ENCODE measurements at places on chromosomes 13 and 19. TPM values are rescaled to one million over a fixed set of nuclear protein-coding genes. Genes with fewer than 3 reads are reported as not detected.

GRCh38 chr13:30143666-30144400 is 163.5 kb downstream of the KATNAL1 start:
- DNase-seq = no peak
- peaks cover 74% of the 10 kb centered on the region for H3K4me1 ChIP-seq
- H3K4me3 ChIP-seq = no peak overlapping the region
- H3K27ac ChIP-seq = no peak overlapping the region
- H3K27me3 ChIP-seq = no peaks in the 10 kb centered on the region
- peaks cover 4% of the 10 kb centered on the region for H3K36me3 ChIP-seq

DNA sequence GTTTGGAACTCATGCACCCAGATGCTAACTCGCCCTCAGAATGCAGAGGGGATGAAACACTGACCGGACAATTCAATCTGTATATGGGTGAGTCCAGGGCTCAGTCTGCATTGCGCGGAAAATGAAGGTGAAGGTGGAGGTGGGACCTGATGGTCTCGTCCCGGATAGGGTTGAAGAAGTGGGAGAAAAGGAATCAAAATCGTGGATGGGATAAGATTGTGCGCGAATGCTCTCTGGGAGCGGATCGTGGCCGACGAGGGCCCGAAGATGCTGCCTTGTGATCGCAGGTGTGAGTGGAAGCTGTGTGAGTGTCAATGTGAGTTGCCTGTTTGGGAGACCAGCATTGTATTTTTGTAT is 594 bp upstream of the ZNF850 start:
- peaks cover 27% of the 10 kb centered on the region for H3K4me1 ChIP-seq
- H3K4me3 ChIP-seq = peak overlapping the region; percentile 98
- peak overlapping the region; percentile 96 for H3K27ac ChIP-seq
- DNase-seq = no peak
- peaks cover 39% of the 10 kb centered on the region for H3K36me3 ChIP-seq

GRCh38 chr13:75512253-75512652 is 25.4 kb downstream of the COMMD6 start:
- H3K27me3 ChIP-seq = peaks cover 8% of the 10 kb centered on the region
- DNase-seq = no peak
- no peak overlapping the region for H3K27ac ChIP-seq
- no peaks in the 10 kb centered on the region for H3K4me1 ChIP-seq

- H3K4me3 ChIP-seq = no peak overlapping the region
- no peak overlapping the region for H3K27ac ChIP-seq
- H3K4me1 ChIP-seq = no peaks in the 10 kb centered on the region
- peaks cover 3% of the 10 kb centered on the region for H3K27me3 ChIP-seq
Measured at GRCh38 chr13:94300401-94300800, 179.1 kb downstream of the DCT start.

DNA sequence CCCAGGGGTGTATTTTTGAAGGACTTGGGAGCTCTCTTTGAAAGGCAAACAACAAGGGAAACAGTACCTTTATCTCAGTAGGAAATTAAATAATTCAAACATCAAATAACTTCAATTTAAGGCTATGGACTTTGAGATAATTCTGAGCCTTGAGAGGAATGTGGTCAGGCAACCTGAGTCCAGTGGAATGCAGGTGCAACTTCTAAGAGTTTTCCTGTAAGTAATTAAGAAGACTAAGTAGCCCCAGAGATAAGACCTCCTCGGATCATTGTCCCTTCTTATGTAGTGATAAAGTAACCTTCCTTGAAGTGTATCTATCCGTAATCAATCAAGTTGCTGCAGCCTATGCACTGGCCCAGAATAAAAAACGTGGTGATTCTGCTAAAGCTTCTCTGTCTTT is 29.2 kb downstream of the ZNF701 start:
- no peak overlapping the region for H3K4me3 ChIP-seq
- H3K27me3 ChIP-seq = no peaks in the 10 kb centered on the region

GRCh38 chr13:101554420-101555125 is 102.1 kb downstream of the ITGBL1 start:
- peaks cover 8% of the 10 kb centered on the region for H3K27me3 ChIP-seq
- no peaks in the 10 kb centered on the region for H3K4me1 ChIP-seq
- H3K36me3 ChIP-seq = no peaks in the 10 kb centered on the region
- H3K4me3 ChIP-seq = no peak overlapping the region

DNA sequence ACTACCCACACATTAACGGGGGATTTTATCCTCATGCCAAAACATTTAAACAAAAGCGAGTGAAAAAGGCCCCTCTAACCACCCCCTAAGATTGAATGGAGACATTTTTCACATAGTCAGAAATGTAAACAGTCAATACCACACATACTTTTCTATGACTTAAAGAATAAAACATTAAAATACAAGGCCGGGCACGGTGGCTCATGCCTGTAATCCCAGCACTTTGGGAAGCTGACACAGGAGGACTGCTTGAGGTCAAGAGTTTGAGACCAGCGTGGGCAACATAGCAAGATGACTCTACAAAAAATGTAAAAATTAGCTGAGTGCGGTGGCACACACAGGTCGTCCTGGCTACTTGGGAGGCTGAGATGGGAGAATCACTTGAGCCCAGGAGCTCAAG is 47.3 kb downstream of the MPHOSPH8 start:
- H3K4me1 ChIP-seq = peaks cover 8% of the 10 kb centered on the region
- peaks cover 46% of the 10 kb centered on the region for H3K36me3 ChIP-seq
- H3K4me3 ChIP-seq = no peak overlapping the region
- H3K27ac ChIP-seq = peak overlapping the region; percentile 37
- no peaks in the 10 kb centered on the region for H3K27me3 ChIP-seq

DNA sequence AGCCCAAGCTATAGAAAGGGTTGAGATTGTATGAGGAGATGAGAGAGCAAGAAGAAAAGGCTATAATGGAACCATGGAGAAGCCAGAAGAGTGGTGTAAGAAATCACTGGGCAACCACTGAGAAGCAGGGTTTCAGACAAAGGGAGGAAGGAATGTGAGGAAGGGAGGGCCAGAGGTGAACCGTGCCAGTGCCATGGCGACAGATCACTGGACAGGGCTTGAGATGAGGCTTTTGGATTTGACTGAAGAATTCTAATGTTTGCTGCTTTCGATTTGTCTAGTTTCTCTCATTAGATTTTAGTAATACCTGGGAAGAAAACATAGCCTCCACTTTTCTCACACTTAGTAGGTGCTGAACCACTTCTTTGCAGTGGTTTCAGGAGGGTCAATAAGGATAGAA is 6.3 kb upstream of the GPR183 start:
- H3K27ac ChIP-seq = peak overlapping the region; percentile 97
- no peak for DNase-seq
- H3K4me1 ChIP-seq = peaks cover 82% of the 10 kb centered on the region
- no peaks in the 10 kb centered on the region for H3K27me3 ChIP-seq
- peak overlapping the region; percentile 49 for H3K4me3 ChIP-seq

- DNase-seq = peak; percentile 40
- H3K4me3 ChIP-seq = peak overlapping the region; percentile 60
- H3K27ac ChIP-seq = peak overlapping the region; percentile 77
- H3K36me3 ChIP-seq = no peaks in the 10 kb centered on the region
Measured at GRCh38 chr19:2629491-2630351, 72.8 kb downstream of the GNG7 start.

DNA sequence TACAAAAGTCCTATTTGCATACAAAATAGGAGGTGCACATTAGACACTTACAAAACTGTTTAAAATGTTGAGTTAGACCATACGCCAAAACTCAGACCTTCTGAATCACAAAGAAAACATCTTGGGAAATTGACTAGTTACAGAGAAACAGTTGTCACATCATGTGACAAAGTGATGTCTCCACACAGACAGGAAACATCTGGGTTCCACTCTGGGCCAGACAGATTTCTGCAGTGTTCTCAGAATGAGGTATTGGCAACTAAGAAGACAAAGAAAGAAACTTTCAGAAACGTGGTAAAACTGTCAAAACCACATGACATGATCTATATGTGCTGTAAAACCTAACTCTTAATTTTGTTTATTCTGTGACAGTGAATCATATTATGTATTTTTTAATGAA is 6.7 kb downstream of the ZNF793 start:
- H3K27me3 ChIP-seq = no peaks in the 10 kb centered on the region
- no peaks in the 10 kb centered on the region for H3K4me1 ChIP-seq
- peaks cover 86% of the 10 kb centered on the region for H3K36me3 ChIP-seq
- H3K27ac ChIP-seq = peak overlapping the region; percentile 6

DNA sequence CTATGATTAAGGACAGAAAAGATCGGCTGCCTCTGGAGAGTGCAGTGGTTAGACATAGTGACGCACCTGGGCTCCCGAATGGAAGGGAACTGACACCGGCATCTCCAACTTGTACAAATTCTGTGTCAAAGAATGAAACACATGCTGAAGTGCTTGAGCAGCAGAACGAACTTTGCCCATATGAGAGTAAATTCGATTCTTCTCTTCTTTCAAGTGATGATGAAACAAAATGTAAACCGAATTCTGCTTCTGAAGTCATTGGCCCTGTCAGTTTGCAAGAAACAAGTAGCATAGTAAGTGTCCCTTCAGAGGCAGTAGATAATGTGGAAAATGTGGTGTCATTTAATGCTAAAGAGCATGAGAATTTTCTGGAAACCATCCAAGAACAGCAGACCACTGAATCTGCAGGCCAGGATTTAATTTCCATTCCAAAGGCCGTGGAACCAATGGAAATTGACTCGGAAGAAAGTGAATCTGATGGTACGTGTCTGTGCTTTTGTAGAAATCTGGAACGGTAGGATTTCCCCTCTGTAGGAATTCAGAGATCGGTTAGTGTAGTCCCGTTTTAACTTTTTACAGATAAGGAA is 16.9 kb downstream of the ERCC5 start:
- no peak overlapping the region for H3K4me3 ChIP-seq
- peaks cover 96% of the 10 kb centered on the region for H3K36me3 ChIP-seq
- no peak for DNase-seq
- peaks cover 43% of the 10 kb centered on the region for H3K4me1 ChIP-seq

Gene EDDM13
- total RNA-seq = not detected

Gene RB1
- 32.6 TPM for total RNA-seq

Gene PRODH2
- total RNA-seq = not detected

Gene FGF22
- 2.4 TPM for total RNA-seq

Gene LILRB2
- 0.47 TPM for total RNA-seq

Gene CRTC1
- 24.2 TPM for total RNA-seq

Gene ZNF98
- not detected for total RNA-seq

Measured in naive thymus-derived CD8-positive, alpha-beta T cell (primary cell).